Glomerular endothelial cell (primary cell): ENCODE measurements at places on chromosomes 4 and X. TPM values are rescaled to one million over a fixed set of nuclear protein-coding genes. Genes with fewer than 3 reads are reported as not detected.

NPY2R gene
- total RNA-seq: not detected in 2 replicates

ATP2B3 gene
- not detected in 2 replicates for total RNA-seq

USP46 gene
- total RNA-seq: 9.8 and 14.1 TPM in 2 replicates

HGFAC gene
- 0.64 TPM in 1 of 2 replicates, not detected in the other for total RNA-seq

DUSP21 gene
- not detected in 2 replicates for total RNA-seq

CRMP1 gene
- total RNA-seq: 2.9 and 23.8 TPM in 2 replicates

TSPAN6 gene
- 32.5 and 34.1 TPM in 2 replicates for total RNA-seq
